Cortex of kidney (tissue), 1 donor: ENCODE measurements at places on chromosomes 6 and 20.

- DNase-seq = no peak
Observed at GRCh38 chr6:89644864-89645263, 6.3 kb upstream of the LYRM2 start.

- no peak for DNase-seq
Observed at GRCh38 chr6:154672086-154672485, 61.1 kb upstream of the SCAF8 start.

DNA sequence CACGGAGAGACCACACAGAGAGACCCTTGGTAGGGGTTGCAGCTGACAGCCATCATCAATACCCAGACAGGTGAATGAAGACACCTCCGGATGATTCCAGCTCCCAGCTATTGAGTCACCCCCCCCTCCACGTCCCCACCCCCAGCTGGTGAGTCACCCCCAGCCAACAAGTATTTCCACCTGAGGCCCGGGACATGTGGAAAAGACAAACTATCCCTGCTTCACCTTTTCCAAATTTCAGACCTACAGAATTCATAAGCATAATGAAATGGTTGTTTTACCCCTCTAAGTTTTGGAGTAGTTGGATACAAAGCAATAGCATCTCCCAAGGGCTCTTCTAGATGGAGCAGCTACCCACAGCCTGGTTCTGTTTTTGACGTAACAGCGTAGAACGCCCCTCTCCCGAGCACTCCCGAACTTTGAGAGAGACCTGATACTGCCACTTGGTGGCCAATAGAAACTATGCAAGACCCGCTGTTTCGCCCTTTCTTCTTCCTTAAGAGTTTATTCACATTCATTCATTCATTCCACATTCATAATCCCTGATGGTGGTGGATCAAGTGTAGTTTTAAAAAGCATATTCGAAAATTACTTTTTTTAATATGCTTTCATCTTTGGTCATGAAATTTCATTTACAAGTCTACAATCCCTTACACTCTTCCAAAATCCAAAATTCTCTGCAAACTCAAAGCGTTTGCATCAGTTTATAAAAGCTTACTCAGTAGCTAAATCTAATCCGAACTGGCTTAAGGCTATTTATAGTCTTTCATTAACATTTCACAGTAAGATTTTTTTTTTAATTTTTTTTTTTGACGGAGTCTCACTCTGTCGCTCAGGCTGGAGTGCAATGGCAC is 15.1 kb upstream of the PPP1R16B start:
- no peak for DNase-seq

DNA sequence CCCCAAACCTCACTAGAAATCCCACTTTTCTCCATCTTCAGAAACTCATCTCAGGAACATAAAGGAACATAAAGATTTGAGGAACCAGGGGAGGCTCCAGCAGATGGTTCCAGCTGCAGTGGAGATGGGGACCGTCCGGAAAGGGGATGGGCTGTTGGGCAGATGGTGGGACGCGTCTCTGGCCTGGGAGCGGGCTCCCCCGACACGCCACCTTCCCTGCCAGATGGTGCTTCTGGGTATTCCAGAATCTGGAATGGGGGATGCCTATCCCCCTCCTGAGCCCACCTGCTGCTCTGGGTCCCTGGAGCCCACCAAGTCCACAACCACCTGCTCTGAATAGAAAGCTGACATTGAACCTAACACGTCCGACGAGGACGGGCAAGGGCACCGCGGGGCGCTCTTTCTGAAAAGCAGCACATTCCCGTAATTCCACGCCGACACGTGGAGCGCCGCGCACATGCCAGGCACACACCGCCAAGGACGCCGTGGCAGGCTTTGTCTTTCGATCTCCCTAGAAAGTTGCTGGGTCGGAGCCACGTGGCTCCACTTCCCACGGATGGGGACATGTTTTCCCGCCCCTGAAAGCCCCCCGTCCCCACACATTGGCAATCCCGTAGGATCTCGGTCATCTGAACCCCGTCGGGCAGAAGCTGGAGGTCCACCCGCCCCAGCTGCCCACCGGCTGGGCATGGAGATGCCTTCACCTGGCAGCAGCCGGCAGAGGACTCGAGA is 27.3 kb downstream of the SLC2A4RG start:
- DNase-seq = no peak

GRCh38 chr6:98634569-98634968 is 199.8 kb upstream of the POU3F2 start:
- DNase-seq = no peak

GRCh38 chr6:86537292-86537861 is 400.0 kb upstream of the HTR1E start:
- no peak for DNase-seq

GRCh38 chr6:13421425-13422059 is 65.9 kb downstream of the GFOD1 start:
- no peak for DNase-seq

- no peak for DNase-seq
Observed at GRCh38 chr6:43339168-43339567, 30.3 kb downstream of the ZNF318 start.

DNA sequence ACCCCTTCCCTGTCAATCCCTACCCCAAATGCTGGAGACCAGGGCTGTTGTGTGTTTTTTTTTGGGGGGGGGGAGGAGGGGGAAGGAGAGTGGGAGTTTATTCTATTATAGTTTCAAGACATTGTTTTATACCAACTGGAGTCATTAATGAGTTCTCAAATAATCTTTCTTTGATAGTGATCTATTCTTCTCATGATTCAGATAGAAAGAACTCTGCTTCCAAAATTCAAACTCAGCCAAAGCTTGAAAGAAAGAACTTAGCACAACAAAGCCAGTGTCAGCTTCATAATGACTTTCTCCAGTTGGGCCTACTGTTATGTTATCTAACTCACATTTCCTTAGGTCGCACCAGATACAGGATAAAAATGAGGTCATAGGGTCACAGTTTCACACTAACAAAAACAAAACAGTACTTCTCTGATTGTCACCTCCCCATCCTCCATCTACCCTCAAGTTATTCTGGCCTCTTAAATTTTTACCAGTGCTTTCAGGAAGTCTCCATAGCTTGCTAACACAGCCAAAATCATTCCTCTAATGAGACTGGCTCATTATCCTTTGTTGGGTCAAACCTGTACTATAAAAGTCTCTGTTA is 19.0 kb upstream of the MAP3K7 start:
- no peak for DNase-seq

GRCh38 chr6:12419631-12420272 is 129.6 kb downstream of the EDN1 start:
- no peak for DNase-seq

DNA sequence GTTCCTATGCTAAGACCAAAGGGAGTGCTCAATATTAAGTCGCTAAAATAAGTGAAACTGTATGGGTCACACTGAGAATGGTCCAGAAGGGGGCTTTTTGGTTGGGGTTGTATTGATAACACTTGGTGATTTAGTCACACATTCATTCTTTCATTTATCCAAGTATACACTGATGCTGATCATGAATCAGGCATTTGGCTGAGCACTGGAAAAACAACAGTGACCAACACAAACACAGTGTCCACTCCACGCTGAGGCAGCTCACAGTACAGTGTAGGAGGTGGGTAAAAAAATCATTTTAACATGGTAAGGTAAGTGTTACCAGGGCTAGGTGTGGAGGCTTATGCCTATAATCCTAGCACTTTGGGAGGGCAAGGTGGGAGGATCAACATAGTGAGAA is 9.2 kb upstream of the FAM83C start:
- no peak for DNase-seq

GRCh38 chr6:45323656-45324224 is 4.4 kb upstream of the RUNX2 start:
- DNase-seq = no peak

GRCh38 chr6:118298476-118299427 is 249.3 kb upstream of the PLN start:
- no peak for DNase-seq

- no peak for DNase-seq
Observed at GRCh38 chr20:22408521-22409402, 175.6 kb downstream of the FOXA2 start.

- DNase-seq = no peak
Observed at GRCh38 chr6:111015389-111016124, 33.7 kb downstream of the RPF2 start.

DNA sequence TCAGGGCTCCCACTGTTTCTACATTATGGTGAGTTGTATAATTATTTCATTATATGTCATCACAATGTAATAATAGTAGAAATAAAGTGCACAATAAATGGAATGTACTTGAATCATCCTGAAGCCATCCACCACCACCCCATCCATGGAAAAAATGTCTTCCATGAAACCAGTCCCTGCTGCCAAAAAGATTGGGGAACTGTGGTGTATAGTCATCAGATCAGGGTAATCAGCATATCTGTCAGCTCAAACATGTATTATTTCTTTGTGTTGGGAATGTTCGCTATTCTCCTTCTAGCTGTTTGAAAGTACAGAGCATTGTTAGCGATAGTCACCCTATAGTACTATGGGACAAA is 33.8 kb upstream of the SLC22A23 start:
- DNase-seq = no peak

- DNase-seq = no peak
Observed at GRCh38 chr20:10550204-10551118, 115.4 kb downstream of the SLX4IP start.

DNA sequence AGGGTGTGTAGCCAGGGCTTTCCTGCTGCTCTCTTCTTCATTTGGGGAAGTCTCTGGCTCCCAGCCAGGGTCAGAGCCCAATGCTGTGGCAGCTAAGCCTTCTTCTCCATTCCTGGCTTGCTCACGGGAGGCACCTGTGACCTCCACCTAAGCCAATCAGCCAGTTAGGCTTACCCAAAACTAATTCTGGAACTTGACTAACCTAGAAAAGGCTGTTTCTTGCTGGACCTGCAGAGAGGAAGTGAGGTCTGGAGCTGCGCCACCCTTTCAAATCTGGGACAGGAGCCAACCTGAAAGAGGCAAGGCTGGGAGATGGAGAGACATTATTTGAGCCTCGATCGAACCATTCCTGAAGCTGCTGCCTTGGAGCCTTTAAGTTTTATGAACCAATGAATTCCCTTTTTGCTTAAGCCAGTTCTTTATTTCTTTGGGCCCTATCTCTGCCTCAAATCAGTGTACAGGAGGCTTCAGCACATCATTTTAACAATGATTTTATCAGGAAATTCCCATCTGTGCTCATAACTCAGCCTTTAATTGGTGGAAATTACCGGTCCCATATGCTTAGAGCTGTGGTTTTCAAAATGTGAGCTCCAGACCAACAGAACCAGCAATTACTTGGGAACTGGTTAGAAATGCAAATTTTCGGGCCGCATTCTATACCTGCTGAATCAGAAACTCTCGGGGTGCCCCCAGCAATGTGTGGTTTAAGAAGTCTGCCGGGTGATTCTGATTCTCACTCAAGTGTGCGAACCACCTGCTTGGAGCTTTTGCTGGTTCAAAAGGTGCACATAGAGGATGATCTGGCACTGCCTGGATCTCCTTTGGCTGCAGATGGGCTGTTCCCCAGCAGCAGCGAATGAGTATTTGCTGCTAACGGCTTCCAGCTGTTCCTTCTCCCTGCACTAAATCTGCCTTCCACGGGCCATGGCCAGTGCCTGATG is 97.4 kb upstream of the RNF24 start:
- DNase-seq = no peak

GRCh38 chr20:39142407-39143096 is 180.4 kb downstream of the DHX35 start:
- no peak for DNase-seq

DNA sequence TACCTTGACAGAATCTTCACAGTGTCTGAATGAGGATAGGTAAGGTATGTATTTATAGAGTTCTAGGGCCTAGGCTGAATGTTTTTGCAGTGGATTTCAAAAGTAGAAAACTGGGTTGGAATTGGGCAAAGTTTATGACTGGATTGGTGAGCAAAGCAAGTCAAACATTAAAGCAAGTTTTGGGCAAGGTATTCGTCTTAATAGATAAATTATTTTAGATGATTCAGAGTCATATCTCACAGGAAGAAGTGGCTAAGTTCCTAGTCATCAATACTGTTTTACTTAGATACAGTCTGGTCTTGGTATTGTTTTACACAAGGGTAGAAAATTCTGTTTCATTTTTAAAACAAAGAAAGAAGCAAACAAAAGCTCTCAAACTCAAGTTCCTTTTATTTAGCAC is 284.1 kb upstream of the EPHA7 start:
- DNase-seq = no peak

DNA sequence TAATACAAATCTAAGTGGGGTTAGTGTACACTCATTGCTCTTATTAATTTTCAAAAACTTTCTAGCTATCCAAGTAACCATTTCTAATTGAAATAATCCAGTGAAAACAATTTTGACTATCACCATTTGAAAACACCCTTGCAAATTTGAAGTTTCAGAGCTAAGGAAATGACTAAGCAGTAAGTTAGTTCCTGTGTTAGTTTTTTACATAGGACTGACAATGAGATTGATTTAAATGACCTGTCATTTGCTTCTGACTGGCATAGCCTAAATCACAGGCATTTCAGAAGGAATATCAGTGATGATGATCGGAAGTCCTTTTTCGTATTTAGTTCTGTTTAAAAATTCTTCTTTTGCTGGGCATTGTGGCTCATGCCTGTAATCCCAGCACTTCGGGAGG is 27.0 kb downstream of the STK4 start:
- no peak for DNase-seq

DNA sequence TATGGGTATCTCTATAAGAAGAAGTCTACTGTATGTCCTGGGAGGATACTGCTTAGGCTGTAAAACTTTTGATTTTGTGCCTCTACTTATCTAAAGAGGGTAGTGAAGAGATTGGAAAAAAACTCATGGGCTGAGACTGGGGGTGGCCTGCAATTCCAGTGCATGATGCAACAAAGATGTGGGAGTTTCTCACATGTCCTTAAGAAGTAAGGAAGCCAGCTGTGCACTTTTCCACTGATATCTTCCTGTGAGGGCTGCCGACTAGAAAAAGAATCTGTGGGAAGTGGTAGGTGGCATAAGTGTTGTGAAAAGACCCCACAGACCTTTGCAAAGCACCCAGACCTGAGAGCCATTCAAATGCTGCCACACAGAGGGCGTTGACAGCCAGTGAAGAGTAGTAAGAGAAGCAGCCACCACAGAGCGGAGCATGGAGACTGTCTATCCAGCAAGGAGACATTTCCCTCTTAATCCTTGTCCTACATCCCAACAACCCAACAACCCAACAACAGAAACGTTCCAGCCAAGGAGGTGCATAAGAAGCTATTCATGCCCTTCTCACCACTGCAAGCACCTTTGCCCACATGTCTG is 65.1 kb downstream of the PFDN4 start:
- DNase-seq = no peak

GRCh38 chr6:112291161-112291762 is 36.9 kb upstream of the LAMA4 start:
- no peak for DNase-seq

DNA sequence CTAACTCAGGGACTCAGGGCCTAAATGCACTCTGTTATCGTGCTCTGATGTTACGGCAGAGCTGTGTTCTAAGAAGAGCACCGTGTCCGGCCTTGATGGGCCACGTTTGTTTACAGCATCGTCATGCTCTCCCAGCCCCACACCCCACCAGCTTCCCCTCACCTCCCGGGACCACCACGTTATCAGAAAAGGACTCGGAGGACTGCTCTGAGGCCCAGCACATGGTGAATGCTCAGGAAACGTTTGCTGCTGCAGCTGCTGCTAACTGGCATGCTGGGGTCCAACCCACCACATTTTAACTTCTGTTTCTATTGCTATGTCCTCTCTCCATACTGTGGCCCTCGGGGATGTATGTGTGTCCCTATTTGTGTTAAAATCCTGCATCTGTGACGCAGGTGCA is 50.3 kb downstream of the WDR27 start:
- DNase-seq = no peak
